ENCODE measurements at places on chromosomes 3 and 15. TPM values are rescaled to one million over a fixed set of nuclear protein-coding genes. Genes with fewer than 3 reads are reported as not detected.

Gene EPHA6
- total RNA-seq, result 0.28 TPM

DNA sequence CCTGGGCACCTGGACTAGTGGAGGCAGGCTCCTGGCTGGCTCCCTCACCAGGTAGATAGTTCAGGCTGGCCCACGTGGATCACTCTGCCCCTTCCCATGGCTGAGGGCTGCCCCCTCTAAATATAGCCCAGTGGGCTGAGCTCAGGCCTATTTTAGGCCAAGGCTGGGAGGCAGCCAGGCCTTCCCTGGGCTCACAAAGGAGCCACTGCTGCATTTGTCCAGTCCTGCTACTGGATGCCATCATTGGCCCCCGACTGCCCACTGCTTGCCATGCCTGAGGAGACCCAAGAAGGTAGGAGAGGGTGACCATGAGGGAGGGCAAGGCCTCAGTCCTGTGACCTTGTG is at the start of gene LSMEM2:
LSMEM2 (plus strand) TSS at position 208 of the 345 bp plus-strand sequence; CDS start at position 235, 27 bp downstream.
- no peak for DNase-seq

Gene C3orf18
- 2.6 TPM for total RNA-seq

- peak; percentile 98 for DNase-seq
Measured at GRCh38 chr3:172153335-172153861, 114.0 kb downstream of the FNDC3B start.

- DNase-seq, result no peak
Measured at GRCh38 chr15:33384307-33384706, 73.5 kb downstream of the RYR3 start.

Gene MESP1
- total RNA-seq, result 1.7 TPM

DNA sequence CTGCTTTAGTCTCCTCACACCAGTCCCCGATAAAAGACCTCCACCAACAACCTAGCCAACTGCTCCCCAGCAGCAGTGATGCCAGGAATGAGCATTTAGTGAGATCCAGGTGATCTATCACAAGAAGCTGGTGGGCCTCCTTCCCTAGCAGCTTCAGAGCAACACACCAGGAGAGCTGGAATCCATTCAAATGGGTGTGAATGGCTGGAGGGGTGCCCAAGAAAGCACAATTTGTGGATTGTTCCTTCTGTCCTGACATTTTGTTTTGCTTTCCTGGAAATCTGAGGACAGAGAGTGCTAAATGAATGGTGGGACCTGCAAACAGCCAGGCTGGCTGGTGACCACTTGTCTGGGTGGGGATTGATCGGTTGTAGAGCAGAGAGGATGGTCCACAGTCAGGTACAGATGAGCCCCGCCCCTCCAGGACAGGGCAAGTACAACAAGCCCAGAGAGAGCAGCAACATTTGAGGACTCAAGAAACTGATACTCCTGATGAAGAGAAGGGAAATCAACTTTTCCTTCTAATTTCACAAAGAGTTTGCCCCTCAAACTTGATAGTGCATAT is 316.8 kb downstream of the VPS13C start:
- no peak for DNase-seq

Gene CTNNB1
- total RNA-seq, result 513 TPM

DNA sequence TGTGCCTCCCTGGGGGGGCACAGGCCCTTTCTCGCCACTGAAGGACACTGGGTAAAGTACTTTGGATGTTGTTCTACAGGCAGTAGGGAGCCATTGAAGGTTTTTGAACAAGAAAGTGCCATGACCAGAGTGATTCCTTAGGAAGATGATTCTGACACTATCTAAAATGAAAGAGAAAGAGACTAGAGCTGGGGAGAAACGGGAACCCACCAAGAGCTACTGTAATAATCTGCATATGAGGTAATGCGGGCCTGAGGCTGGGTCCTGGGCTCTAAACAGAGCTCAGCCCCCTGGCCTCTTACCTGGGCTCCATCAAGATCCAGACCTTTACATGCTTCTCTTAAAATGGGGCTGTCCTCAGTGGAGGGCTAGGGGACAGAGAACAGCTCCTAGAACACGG is 24.9 kb downstream of the GRK7 start:
- no peak for DNase-seq

GRCh38 chr3:156729460-156730179 is 55.2 kb downstream of the TIPARP start:
- DNase-seq, result no peak

Gene MAPKAPK3
- 18.5 TPM for total RNA-seq

- no peak for DNase-seq
Measured at GRCh38 chr3:110210086-110210660, 861.4 kb upstream of the NECTIN3 start.

- no peak for DNase-seq
Measured at GRCh38 chr15:53789654-53790375, 30.4 kb upstream of the WDR72 start.

Gene GPR27
- total RNA-seq, result not detected

Gene LRRC34
- 2.5 TPM for total RNA-seq

DNA sequence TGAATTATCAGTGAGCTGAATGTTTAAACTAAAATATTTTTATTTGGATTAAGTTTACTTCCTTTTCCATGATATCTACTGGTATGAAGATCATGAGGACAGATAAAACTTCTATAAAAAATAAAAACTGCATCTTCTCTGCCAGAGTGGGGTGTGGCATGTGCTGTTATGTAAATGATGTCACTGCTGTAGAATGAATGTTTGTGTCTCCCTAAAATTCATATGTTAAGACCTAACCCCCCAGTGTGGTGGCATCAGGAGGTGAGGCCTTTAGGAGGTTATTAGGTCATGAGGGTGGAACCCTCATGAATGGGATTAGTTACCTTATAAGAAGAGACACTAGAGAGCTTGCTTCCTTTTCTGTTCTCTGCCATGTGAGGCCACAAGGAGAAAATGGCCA is 178.7 kb upstream of the DPH6 start:
- no peak for DNase-seq

GRCh38 chr3:43159131-43159875 is 53.4 kb upstream of the POMGNT2 start:
- no peak for DNase-seq

DNA sequence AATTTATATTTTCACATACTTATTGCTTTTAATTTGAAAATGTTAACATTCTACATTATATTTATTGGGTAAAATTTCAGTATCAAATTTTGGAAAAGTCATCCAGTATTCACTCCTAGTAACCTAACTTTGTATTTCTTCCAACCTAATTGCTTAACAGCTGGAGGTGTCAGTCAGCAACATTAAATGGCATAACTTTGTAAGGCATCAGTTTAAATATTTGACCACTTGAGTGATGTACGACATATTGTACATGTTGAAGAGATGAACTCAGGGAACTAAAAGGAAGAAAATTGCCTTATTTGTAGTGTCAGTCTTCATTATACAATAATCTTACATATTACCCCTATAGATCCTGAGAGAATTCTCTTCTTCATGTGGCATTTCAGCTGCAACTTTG is 326.8 kb downstream of the NAALADL2 start:
- DNase-seq, result no peak

GRCh38 chr3:31529421-31529820 is 3.3 kb upstream of the STT3B start:
- DNase-seq, result no peak

GRCh38 chr3:94612631-94613030 is 549.8 kb downstream of the NSUN3 start:
- DNase-seq, result peak; percentile 2

DNA sequence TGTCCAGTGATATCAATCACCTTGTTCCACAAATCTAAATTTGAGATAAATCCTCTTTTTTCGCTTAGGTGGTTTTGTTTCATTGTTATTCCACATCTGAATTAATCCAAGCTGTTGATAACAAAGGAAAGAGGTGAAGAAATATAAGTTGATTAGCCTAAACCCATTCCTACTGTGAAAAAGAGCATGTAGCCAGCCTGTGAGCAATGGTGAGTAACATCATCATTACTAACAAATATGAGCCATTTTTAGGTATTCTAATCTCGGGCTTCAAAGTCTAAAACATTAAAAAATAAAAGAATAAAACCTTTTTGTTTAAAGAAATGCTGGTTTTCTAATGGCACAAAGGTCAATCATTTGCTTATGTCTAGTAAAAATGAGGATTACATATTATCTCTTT is 52.1 kb upstream of the P3H2 start:
- no peak for DNase-seq

Gene CPNE9
- not detected for total RNA-seq
